ENCODE measurements at places on chromosomes 4 and X. TPM values are rescaled to one million over a fixed set of nuclear protein-coding genes. Genes with fewer than 3 reads are reported as not detected.
A peak's percentile ranks its signal among the peaks of the same experiment; 100 is the strongest.

TEC gene
- not detected for total RNA-seq

AKAP14 gene
- not detected for total RNA-seq

DNA sequence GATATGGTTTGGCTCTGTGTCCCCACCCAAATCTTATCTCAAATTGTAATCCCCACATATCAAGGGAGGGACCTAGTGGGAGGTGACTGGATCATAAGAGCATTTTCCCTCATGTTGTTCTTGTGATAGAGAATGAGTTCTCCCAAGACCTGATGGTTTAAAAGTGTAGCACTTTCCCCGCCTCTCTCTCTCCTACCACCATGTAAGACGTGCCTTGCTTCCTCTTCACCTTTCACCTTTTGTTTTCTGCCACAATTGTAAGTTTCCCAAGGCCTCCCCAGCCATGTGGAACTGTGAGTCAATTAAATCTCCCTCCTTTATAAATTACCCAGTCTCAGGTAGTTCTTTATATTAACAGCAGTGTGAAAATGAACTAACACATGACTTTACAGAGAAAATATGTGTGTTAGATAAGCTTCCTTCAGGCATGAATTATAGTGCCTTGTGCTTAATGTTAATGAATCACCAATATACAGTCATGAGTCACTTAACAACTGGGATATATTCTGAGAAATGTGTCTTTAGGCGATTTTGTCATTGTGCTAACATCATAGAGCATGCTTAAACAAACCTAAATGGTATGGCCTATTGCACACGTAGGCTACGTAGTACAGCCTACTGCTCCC is 37.9 kb downstream of the PDGFC start:
- peak; percentile 93 for DNase-seq
- H3K36me3 ChIP-seq: peaks cover 32% of the 10 kb centered on the region
- peak overlapping the region; percentile 95 for H3K27ac ChIP-seq
- H3K4me3 ChIP-seq: peak overlapping the region; percentile 66

BRS3 gene
- total RNA-seq: not detected

DNA sequence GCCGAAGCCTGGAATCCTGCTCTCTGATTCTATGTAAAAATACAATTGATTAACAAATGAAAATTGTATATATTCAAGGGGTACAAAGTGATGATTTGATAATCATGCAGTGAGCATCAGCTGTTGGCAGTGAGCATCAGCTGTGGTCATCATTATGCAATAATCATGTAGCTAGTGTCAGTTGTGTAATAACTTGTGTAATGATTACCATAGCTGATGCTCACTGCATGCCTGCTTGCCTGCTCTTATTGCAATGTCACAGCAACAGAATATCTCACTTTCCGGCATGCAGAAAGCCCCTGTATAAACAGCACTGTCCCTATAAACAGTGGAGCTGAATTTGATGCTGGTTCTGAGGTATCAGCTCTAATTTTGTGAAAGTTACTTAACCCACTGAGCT is 46.8 kb downstream of the SULT1B1 start:
- H3K27me3 ChIP-seq: no peaks in the 10 kb centered on the region
- no peak overlapping the region for H3K27ac ChIP-seq
- no peaks in the 10 kb centered on the region for H3K4me1 ChIP-seq
- H3K4me3 ChIP-seq: no peak overlapping the region
- H3K36me3 ChIP-seq: no peaks in the 10 kb centered on the region

ATP1B4 gene
- total RNA-seq: not detected
